ENCODE measurements at places on chromosomes 5 and 9.

- DNase-seq = no peak
Observed at GRCh38 chr9:13962006-13962405, 351.9 kb downstream of the NFIB start.

- DNase-seq = no peak
Observed at GRCh38 chr5:63085561-63085960, 506.9 kb downstream of the LRRC70 start.

DNA sequence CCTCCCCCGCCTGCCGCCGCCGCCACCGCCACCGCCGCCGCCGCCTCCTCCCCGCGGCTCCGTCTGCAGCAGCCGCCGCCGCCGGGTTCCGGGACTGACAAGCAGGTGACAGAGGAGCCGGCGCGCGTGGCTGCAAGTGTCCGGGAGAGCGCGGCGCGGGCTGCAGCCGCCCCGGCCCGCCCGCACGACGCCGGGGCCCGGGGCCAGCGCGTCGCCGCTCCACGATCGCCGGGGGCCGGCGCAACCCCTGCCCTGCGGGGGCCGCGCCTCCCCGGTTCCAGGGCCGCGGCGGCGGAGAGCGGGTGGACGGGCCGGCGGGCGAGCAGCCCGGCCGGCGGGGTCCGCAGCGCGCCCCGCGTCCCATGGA lies 343 bp downstream of the LMX1B start:
- no peak for DNase-seq

DNA sequence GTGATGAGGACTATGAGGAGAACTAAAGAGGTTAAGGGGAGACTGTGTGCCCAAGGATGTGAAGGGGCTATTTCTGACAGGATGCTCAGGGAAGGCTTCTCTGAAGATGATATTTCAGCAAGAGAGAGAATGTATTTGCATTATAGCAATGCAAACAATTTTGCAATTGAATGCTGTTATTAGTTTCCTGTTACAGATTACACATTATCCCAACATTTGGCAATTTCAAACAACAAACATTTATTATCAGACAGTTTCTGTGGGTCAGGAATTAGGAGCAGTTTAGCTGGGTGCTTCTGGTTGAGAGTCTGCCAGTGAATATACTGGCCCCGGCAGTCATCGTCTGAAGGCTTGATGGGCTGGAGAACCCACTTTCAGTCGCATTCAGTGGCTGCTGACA lies 228.0 kb downstream of the MARCHF11 start:
- no peak for DNase-seq

DNA sequence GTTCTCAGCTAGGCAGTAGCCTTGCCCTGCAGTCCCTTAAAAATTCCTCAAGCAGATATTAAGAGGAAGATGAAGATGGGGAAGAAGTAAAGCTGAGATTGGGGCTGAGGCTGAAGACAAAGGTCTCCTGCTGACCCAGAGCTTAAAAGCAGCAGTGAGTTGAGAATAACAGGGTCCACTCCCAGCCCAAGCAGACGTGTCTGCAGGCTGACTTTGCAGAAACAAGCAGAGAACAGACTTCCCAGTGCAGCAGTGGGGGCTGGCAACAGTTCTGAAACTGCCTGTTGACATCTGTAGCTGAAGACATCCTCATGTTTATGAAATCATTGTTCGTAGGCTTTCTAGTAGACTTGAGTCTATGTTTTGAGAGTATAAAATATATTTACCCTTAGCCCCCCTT lies 1.1 kb downstream of the CTXN3 start:
- DNase-seq = peak; percentile 32

Measured in astrocyte of the hippocampus (primary cell).